ENCODE measurements at places on chromosomes 5 and 9.

DNA sequence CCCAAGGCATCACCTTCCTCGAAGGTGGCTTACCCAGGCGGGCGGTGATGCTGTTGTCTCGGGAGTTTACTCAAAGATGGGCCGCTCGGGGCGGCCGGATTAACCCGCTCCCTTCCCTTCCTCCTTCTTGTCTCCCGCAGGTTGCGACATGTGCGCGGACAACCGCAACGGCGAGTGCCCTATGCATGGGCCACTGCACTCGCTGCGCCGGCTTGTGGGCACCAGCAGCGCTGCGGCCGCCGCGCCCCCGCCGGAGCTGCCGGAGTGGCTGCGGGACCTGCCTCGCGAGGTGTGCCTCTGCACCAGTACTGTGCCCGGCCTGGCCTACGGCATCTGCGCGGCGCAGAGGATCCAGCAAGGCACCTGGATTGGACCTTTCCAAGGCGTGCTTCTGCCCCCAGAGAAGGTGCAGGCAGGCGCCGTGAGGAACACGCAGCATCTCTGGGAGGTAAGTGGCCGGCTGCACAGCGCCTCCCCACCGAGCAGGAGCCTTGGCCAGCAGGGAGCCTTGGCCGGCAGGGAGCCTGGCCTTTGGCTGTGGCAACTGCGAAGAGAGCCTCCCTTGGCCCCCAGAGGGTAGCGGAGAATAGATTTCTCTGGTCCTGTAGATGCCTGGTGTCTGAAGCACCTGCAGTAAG is 10.6 kb downstream of the PRDM6 start:
- no peak for DNase-seq

DNA sequence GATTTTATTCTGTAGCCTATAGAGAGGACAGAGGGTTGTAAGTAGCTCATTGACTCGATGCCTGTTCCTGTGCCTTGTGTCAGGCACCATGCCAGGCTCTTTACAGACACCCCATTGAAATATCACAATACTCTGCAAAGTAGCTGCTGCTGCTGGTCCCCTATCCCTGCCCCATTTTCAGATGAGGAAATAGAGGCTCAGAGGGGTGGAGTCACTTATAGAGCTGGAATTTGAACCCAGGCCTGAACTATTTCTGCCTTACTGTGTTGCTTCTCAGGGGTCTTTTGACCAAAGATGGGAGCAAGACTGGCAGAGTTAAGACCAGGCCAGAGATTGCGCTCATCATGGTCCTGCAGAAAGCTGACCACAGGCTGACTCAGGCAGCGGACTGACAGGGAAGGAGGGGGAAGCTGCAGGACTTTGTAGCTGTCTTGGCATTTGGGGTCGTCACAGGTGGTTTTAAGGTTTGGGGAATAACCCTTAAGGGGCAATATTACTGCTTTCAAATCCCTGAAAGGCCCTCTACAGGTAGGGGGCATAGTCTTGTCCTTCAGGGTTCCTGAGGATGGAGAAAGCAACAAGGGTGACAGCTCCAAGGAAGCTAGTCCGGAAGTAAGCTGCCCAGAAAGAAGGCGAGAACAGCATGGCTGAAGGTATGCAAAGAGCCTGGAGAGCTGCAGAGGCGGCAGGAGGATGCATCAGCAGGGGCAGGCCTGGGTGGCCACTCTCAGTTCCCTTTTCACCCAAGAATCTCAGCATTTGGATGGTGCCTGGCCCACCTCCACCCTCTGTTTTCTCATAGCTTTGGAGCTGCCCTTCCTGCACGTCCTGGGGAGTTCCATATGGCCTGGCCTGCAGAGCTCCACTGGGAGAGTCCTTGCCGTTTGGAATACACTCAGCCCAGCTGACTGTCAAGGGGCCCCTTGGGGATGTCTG is 18.3 kb upstream of the NDST1 start:
- DNase-seq, result peak; percentile 80

GRCh38 chr5:79464695-79465332 is 49.1 kb downstream of the HOMER1 start:
- peak; percentile 34 for DNase-seq

GRCh38 chr5:142461028-142461590 is 136.3 kb upstream of the SPRY4 start:
- no peak for DNase-seq

GRCh38 chr9:86061972-86062739 is 37.2 kb downstream of the GOLM1 start:
- no peak for DNase-seq

DNA sequence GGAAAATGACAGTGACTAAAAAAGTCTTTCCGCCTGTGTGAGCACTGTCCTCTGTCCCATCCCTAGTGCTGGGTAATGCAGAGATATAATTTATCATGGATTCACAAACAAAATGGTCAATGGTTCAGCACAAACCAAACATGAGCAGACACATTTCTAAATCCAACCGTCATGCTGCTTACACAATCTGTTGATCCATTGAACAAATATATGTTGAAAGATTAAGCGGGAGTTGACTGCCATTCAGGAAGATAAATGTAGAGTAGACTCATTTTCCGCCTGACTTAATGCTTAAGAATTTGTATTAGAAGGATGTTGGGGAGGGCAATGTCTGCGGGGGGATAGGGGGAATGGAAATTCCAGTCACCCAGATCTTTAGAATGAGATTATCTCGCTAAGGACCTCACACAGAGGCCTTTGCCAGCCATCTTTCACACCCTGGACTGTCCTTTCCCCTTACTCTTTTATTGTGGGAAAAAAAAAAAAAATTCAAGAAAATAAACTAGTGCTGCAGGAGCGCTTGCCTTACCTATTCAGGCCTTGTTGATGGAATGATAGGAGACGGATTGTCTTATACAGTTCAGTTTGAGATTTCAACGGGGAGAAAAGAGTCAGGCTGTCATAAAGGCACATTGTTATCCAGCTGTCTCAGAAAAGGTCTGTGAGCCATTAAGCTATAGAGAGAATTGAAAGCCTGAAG is 153.7 kb downstream of the TLE1 start:
- no peak for DNase-seq

DNA sequence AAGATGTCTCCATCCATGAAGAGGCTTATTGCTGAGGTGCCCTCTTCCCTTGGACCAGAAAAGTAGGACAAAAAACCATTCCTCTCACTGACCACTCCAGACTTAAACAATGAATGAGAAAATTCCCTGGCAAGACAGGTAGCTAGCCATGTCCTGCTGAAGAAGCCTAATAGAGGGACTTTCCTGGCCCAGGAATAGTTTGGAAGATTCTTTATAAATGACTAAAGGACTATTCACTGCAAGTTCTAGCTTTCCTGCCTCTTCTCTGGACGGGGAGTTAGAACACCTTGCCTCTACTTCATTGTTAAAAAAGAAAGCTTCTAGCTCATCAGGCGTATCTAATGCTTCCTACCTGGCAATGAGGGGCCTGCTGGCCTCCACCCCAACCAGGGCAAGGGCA is 153.6 kb downstream of the NR3C1 start:
- DNase-seq, result no peak
